Left hindlimb (tissue), 1 donor: ENCODE measurements at places on chromosomes 7 and 10.

DNA sequence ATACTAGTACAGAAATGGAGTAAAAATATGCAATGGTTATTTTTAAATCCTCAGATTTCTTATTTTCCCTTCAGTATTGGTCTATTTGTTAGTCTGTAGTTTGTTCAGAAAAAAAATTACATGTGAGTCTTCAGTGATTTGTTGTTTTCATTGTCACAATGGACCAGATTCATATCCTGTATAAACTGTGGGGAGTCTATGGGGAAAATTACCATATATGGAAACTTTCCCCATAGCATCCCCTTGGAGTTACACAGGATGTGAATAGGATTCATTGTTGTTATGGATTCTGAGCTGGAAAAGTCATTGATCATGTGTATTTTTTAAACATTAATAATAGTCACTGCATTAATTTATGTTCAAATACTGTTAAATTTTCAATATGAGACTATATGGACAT, 72.6 kb downstream of the ST7 start:
- DNase-seq: no peak

GRCh38 chr7:135274495-135275268, 41.0 kb downstream of the STRA8 start:
- DNase-seq: peak; percentile 67

- no peak for DNase-seq
Observed at GRCh38 chr10:47451273-47451997, 32.5 kb downstream of the ANXA8 start.

GRCh38 chr7:131431289-131431688, 103.6 kb downstream of the MKLN1 start:
- DNase-seq: no peak

GRCh38 chr10:1290071-1290471, 233.9 kb downstream of the WDR37 start:
- no peak for DNase-seq

DNA sequence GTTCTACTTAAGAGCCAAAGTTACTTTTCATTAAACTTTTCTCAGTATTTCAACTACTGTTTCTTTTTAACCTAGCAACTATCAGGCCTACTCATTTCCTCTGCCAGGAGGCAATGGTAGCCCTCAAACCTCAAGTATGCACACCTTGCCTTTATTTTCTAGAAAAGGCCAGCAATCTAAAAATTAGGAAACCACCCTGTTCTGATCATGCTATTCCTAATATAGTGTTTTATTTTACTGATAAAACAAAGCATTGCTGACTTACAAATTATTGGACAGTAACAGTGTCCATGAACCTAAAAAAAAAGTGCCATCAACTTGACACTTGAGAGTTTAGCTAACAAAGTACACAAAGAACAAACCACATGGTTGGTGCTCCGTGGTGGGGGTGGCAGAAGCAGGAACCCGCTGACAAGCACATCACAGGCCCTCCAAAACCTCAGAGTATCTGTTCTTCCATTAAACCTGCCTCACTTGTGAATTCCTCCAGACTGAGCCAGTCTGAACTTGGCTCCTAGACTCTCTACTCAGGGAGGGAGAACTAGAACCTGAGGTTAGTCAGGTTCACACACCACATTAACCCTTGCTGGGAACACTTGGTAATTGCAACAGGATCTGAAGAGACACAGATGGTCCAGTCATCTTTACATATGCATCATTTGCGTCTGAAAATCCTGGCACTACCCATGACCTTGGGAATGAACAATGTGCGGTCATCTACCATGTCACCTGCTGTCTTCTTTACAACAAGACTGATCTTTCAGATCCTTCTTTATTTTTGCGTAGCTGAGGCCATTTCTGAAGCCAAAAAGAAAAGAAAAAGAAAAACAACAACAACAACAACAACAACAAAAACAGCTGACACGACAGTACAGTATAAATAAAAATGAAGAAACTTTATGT, 31.9 kb downstream of the PIP4K2A start:
- no peak for DNase-seq

DNA sequence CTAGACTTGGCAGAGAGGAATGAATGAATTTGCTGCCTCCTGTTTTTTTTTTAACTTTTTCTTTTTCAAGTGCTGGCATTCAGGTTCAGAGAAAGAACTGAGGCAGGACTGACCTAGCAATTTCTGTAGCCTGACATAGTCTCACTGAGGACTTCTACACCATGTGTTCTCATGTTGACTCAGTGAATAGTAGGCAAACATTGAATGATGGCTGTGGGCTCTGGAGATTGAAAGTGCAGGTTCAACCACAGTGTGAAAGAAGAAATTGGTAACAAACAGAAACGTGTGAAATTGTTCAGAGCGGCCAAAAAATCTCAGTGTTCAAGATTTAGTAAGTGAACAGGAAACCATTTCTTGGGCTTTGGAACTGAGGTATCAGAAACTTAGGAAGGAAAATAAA, 322.4 kb upstream of the GHITM start:
- no peak for DNase-seq

DNA sequence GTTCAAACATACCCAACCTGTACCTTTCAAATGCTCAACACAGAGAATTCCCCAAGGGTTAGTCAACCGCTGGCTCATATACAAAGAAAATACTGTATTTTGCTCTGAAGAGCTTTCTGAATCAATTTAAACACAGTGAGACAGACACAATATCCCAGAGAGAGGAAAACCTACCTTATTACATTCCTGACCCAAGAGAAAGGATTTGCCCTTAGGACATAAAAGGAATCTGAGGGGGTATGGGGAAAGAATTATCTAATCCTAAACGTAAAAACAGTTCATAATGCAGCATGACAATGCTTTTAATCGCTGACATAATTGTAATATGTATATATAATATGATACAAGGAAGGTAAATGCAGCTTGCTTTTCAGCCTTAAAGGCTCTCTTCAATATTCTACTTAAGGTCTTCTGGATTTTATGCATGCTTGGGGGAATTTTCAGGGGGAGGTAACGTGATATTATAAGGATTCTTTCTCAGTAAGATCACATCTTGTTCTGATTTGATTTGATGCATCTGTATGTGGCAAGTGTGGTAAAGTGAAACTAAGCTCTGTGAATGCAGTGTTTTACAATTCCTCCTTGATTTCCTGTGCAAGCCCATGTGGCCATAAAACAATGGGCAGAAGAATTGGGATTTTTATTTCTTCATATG, 240.5 kb downstream of the GLI3 start:
- no peak for DNase-seq

DNA sequence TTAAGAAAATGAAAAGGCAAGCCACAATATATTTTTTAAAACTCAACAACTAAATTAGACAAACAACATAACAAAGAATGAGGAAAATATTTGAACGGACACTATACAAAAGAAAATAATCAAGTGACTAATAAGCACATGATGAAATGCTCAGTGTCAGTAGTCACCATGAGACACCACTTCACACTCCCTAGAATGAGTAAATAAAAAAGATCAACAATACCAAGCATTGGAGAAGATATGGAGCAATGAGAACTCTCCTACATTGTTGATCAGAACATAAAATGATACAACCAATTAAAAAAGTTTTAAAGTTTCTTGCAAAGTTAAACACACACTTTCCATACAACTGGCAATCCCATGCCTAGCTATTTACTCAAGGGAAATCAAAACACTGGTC, 222.2 kb downstream of the C7orf25 start:
- no peak for DNase-seq

GRCh38 chr10:99685597-99685967, 26.3 kb downstream of the ENTPD7 start:
- no peak for DNase-seq

DNA sequence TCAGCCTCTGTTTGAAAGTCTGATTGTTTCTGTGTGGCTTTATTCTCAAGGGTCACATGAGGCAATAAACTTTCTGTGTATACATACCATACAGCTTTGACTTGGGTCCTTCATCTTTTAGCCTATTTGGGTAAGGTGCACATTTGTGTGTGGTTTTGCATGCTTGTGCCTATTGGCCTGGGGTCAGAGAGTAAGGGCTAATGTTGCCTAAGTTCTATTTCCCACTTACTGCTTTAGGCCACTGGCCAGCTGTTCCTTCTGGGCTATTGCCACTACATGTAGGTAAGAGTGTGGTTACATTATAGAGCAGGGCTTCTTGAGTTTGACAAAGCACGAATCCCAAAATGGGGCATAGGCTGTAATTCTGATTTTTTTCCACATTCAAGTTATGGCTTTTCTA, 21.8 kb downstream of the BBIP1 start:
- DNase-seq: no peak

GRCh38 chr10:31838065-31838464, 90.6 kb downstream of the ARHGAP12 start:
- DNase-seq: no peak

- no peak for DNase-seq
Observed at GRCh38 chr7:73431041-73431835, 2.3 kb upstream of the FZD9 start.

DNA sequence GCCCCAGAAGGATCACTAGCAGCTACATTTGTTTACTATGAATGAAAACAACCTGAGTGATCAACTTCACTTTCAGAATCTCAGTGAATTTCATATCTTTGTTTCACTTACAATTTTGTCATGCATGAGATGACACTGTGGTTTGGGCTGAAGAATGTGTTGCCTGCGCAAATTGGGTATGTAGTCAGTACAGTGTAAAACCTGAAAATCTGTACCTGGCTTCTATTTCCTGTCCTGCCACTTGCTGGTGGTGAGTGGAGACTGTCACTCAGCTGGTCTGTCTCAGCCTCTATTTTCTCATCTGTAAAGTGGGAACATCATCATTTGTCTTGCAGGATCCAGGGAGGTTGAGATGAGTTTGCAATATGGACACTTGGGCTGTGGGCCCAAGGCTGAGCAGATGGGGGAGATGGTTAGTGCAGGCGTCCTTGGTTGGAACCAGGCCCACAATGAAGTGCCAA, 118.0 kb downstream of the WDFY4 start:
- no peak for DNase-seq

- no peak for DNase-seq
Observed at GRCh38 chr7:37284805-37285231, 163.8 kb downstream of the ELMO1 start.

DNA sequence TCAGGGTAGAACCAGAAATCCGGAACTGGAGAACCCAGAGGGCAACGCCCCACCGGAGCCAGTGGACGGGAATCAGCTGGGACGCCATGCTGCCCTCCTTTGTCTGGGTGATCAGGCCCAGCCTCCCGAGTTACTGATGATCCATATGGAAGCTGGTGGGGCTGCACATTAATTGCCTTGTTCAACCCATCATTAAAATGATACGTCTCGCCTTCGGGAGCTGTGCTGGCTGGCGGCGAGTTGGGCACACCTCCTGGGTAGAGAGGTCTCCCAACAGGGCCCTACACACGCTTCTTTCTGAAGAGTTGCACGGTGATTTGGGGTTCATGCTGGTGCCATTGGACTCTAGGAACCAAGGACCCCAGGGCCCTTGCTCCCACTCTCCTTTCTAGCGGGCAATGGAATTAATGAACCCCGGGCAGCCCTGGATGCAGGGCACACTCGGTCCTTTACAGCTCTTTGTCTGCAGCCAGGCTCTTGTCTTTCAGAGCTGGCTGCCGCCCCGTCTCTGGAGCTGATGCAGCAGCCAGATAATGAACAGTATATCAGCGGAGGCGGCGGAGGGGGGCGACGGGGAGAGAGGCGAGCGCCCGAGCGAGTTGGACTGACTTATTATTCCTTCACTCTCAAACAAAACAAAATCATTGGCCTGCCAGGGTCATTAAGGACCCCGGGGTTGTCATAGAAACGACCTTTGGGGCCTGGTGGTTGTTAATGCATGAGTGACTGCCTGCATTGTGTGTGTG, 412.2 kb upstream of the ZMIZ1 start:
- DNase-seq: peak; percentile 46

DNA sequence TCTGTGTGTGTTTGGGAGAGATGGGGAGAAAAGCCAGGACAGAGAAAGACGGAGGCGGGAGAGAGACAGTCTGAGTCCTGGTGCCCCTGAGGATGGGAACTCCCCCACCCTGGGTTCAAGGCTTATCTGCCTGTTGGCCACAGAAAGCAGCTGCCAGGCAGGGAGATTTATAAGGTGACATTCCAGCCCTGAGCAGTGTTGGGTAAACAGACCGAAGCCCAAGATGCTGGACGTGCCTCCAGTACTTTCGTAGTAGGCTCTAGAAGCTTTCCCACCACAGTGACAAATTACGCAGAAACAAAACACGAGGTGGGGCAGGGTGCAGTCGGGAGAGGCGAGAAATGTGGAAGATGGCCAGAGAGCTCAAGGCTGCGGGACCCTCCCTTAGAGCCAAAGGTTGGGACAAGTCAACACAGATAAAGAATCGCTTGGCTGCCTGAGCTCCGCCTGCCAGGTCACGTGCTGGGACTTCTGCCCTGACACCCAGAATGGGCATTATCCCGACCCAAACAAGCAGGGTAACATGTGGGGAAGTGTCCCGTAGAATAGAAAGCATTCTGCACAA, 41.1 kb downstream of the CCDC3 start:
- DNase-seq: no peak

- no peak for DNase-seq
Observed at GRCh38 chr7:128259131-128260061, 18.3 kb downstream of the LEP start.

- DNase-seq: no peak
Observed at GRCh38 chr10:70302292-70302691, 18.5 kb upstream of the NPFFR1 start.

- no peak for DNase-seq
Observed at GRCh38 chr7:22443370-22444180, 56.4 kb downstream of the STEAP1B start.

- DNase-seq: peak; percentile 31
Observed at GRCh38 chr7:53315981-53316380, 280.5 kb downstream of the POM121L12 start.

DNA sequence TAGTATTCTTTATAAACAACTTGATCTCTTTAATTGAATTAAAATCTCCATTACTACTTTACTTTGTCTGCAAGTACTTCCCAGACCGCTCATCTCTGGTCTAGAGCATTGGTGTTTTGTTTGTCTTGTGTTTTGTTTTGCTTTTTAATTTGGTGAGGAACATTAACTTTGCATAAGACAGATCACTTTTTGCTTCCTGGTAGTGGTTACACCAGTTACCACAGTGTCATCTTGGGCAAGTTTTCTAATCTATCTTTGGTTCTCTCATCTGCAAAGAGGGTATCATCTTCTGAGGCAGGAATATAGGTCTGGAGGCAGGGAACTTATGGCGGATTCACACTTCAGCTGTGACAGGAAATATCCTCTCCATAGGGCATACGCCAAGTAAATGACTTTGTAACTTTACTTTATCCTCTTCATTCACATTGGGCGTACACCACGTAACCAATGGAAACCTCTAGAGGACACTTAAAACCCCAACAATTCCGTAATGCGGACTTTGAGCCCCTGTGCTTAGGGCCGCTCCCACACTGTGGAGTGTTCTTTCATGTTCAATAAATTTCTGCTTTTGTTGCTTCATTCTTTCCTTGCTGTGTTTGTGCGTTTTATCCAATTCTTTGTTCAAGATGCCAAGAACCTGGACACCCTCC, 83.2 kb upstream of the JAZF1 start:
- no peak for DNase-seq
